Stimulated activated CD4-positive, alpha-beta T cell treated with anti-CD3 and anti-CD28 coated beads, Interleukin-12 subunit alpha, Interleukin-12 subunit beta, amount 100 ng/mL, for 24 hours (primary cell): ENCODE measurements at places on chromosomes 3 and 15.

DNA sequence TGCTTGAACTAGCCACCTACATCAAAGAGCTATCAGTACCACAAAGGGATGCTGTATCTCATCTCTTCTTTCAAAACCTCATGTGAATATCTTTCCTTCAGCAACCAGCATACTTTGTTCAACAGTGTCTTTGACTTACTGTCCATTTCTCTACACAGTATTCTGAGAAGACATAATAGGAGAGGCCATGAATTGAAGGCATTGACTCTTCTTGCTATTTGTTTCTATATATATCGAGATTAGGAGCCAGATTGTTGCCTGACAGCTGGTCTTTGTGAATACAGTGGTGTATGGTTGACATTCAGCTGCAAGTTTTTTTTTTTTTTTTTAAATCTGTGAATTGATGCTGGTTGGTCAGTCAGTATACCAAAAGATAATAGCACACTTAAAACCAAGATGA is 12.1 kb upstream of the CSRNP1 start:
- DNase-seq, result no peak

DNA sequence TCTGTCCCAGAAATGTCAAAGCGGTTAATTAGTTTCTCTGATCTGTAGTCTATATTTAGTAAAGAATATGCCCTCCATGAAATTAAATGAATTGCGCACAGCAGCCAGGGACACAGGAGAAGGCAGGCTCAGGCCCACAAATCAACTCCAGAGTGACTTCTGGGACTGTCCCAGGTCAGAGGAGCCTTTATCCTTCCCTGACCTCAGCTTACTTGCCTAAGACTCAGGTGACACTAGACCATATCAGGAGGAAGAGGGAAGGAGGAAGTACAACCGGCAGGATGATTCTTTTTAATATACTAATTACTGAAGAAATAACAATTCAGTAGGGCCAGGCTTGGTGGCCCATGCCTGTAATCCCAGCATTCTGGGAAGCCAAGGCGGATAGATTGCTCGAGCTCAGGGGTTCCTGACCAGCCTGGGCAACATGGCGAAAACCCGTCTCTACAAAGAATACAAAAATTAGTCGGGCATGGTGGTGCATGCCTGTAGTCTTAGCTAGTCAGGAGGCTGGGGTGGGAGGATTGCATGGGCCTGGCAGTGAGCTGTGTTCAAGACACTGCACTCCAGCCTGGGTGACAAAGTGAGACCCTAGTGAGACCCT is 1.8 kb upstream of the GPR15 start:
- DNase-seq, result no peak

GRCh38 chr3:51955893-51956770 is 951 bp downstream of the GPR62 start:
- DNase-seq, result no peak

DNA sequence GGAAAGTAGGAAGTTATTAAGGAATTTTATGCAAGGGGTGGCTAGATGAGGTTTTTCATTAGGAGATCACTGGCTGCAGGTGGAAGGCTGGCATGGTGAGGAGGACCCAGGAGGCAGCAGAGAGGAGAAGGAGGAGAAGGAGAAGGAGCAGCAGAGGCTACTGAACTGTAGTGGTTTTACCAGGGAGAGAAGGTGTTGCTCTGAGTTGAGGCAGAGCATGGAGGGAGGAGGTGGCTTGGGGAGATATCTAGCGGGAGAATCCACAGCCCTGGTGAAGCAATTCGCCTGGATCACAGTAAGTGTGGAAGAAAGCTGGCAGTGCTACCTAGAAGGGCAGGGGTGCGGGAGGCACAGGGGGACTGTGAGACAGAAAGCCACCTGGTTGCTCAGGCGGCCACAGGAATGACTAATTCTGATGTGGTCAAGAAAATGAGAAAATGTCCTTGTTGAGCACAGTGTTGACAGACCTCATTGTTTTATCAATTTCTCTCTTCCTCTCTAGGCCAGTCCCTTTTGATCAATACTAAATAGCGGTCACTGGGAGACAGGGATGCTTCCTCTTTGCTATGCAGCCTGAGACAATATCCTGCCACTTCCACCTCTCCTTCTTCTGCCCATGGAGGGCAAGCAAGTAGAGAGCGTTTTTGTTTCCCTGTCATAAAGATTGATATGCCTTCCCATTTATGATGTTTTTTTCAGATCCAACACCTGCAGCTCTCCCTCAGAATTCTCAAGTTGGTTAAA is 94.6 kb downstream of the EEFSEC start:
- no peak for DNase-seq

DNA sequence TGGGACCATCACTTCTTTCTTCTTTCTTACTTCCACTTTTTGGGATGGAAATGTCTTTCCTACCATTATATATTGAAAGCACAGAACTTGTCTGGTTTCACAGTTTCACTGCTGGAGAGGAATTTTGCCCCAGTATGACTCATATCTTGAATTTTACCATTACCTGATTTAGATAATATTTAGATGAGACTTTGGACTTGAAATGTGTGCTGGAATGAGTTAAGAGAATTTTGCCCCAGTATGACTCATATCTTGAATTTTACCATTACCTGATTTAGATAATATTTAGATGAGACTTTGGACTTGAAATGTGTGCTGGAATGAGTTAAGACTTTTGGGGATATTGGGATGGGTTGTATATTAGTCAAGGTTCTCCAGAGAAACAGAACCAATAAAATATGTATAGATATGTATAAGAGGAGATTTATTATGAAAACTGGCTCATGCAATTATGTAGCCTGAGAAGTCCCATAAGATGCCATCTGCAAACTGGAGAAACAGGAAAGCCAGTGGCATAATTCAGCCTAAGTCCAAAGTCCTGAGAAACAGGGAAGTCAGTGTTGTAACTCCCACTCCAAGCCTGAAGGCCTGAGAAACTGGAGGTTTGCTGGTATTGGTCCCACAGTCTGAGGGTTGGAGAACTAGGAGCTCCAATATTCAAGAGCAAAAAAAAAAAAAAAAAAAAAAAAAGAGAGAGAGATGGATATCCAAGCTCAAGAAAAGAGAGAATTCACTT is 1029.2 kb downstream of the EPHA3 start:
- no peak for DNase-seq

DNA sequence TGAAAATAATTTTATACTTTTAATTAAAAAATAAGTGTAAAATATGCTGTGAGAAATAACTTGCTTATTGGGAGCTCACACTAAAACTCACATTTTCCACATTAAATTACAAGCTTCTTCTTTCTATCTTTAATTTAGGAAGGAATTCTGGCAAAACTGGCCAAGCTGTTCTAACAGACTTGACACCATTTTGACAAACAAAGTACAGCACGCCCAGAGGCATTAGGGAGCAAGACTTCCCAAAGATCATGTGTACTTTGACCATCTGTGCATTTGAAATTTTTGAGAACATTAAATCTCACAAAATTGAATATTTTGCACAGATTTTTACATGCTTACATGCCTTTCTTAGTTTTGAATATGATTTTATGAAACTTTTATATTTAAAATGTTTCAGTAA is 1288.4 kb upstream of the CADM2 start:
- no peak for DNase-seq

DNA sequence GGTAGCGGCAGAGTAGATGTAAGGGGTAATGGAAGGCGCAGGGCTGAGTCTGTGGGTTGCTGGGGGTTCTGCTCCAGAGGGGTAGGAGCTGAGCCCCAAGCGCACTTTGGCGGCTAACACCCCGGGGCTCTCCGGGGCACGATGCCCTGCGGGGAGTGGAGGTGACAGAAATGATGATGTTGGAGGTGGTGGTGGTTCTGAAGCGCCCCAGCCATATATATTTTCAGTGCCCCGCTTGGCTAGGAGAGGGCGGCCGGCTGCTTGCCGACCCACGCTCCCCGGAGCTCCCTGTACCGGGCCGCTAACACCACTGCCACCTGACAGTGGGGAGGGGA is 9.7 kb downstream of the ZIC4 start:
- no peak for DNase-seq
